Suprapubic skin (tissue), 4 donors: ENCODE measurements at places on chromosomes 7 and 10. TPM values are rescaled to one million over a fixed set of nuclear protein-coding genes. Genes with fewer than 3 reads are reported as not detected.

GRCh38 chr7:81594767-81595166 is 175.1 kb downstream of the HGF start:
- H3K36me3 ChIP-seq: no peaks in the 10 kb centered on the region
- no peaks in the 10 kb centered on the region for H3K4me1 ChIP-seq
- no peak for DNase-seq
- no peak overlapping the region for H3K4me3 ChIP-seq
- no peak overlapping the region for H3K27ac ChIP-seq

DNA sequence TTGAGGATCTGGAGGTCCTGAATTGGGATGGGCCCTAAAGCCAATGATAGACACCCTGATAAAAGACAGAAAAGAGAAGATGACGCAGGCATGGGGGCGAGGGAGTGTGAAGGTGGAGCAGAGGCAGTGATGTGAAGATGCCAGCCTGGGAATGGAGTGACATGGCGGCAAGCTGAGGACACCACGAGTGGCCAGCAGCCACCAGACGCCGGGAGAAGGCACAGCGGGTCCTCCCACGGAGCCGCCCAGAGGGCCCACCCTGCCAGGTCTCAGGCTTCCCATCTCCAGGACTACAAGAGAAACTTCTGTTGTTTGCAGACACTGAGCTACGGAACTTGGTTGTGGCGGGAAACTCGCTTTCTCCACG is 44.9 kb downstream of the DPYSL4 start:
- no peak overlapping the region for H3K27ac ChIP-seq
- DNase-seq: no peak
- H3K4me3 ChIP-seq: no peak overlapping the region
- no peaks in the 10 kb centered on the region for H3K27me3 ChIP-seq
- H3K36me3 ChIP-seq: no peaks in the 10 kb centered on the region
- peaks cover 3% of the 10 kb centered on the region for H3K4me1 ChIP-seq

Gene ITIH5
- 11.3 TPM for total RNA-seq

DNA sequence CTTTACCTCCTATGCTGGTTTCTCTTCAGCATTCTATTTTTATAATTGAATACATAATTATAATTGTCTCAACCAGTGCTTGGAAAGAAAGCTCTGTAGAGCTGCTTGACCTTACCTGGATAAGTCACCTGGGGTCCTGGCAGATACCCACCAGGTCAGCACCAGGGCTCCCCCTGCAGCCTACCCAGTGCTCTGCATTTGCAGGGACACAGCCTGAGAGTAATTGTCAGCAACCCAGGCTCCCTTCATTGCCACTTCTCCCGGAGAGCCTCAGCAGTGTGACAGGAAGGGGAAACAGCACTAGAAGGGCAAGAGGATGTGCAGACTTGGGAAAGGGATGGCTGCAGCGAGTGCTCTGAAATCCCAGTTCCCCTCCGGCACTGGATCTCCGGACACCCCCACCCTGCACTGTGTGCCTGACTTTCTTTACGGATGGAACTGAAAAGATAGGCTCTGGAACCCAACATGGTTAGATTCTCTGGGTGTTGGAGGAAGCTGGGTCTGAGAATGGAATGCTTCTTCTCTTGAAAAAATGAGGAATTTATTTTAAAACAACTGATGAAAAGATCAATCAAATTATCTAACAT is 11.4 kb upstream of the PAX4 start:
- no peak overlapping the region for H3K27ac ChIP-seq
- DNase-seq: no peak
- no peaks in the 10 kb centered on the region for H3K4me1 ChIP-seq
- no peaks in the 10 kb centered on the region for H3K36me3 ChIP-seq

GRCh38 chr7:34755008-34755407 is 97.0 kb downstream of the NPSR1 start:
- no peaks in the 10 kb centered on the region for H3K36me3 ChIP-seq
- H3K4me3 ChIP-seq: no peak overlapping the region
- H3K27ac ChIP-seq: no peak overlapping the region
- H3K4me1 ChIP-seq: no peaks in the 10 kb centered on the region

- no peaks in the 10 kb centered on the region for H3K4me1 ChIP-seq
- no peak overlapping the region for H3K27ac ChIP-seq
- H3K27me3 ChIP-seq: no peaks in the 10 kb centered on the region
- no peak for DNase-seq
- no peaks in the 10 kb centered on the region for H3K36me3 ChIP-seq
These were observed 42.9 kb upstream of the CTBP2 start for GRCh38 chr10:125203186-125203800.

Gene MOGAT3
- total RNA-seq: not detected

- H3K36me3 ChIP-seq: no peaks in the 10 kb centered on the region
- DNase-seq: no peak
- H3K4me1 ChIP-seq: no peaks in the 10 kb centered on the region
- no peak overlapping the region for H3K27ac ChIP-seq
These were observed 980.0 kb downstream of the DNAJB9 start for GRCh38 chr7:109549471-109550193.

- no peaks in the 10 kb centered on the region for H3K27me3 ChIP-seq
These were observed 47.2 kb downstream of the PYROXD2 start for GRCh38 chr10:98367604-98368451.

- H3K4me1 ChIP-seq: peaks cover 55% of the 10 kb centered on the region
- peak overlapping the region; percentile 93 for H3K27ac ChIP-seq
- peak; percentile 69 for DNase-seq
- peak overlapping the region; percentile 87 for H3K4me3 ChIP-seq
- H3K27me3 ChIP-seq: no peaks in the 10 kb centered on the region
- H3K36me3 ChIP-seq: peaks cover 38% of the 10 kb centered on the region
These were observed 3.2 kb downstream of the GNB2 start for GRCh38 chr7:100676501-100677306.
